ENCODE measurements at places on chromosomes 7 and 10.

DNA sequence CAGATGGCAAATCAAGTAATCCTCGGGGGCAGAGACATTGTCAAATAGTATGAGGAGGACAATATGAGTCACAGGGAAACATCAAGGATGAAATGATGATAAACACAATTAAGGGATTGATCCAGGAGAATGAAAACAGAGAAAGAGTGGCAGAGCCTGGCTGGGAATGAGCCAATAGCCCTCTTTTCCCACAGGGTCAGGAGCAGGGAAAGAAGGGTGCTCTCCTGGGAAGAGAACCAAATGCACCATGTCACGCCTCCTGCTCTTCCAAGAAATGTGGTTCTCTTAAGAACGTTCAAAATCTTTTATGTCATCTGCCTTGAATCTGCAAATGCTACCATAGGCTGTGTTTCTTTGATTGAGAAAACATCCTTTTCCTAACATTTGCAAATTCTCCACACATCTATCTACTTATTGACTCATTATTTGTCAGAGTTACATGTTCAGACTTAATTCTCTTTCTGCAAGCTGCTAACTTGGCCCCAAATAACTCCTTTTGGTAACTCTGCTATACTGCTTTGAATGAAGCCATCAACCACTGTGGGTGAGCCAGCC is 50.6 kb downstream of the HIPK2 start:
- no peak for DNase-seq

DNA sequence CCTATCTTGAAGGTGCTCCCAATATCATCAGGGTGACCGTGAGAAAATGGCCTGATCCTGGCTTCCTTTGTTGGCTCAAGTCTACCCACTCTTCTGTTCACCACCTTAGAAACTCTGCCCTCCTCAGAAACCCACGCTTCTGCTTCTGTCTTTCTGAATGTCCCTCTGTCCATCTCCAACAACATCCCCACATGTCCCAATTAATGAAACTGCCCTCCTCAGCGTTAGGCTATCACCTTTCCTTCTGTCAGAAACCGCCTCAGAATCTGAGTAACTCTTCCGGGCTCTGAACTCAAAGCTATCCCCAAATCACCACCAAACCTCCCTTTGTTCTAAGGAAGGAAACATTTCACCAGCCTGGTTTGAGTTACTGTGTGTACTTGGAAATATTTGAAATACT is 315.8 kb upstream of the ZNF32 start:
- DNase-seq: no peak

GRCh38 chr10:63588436-63589167 is 67.4 kb downstream of the REEP3 start:
- no peak for DNase-seq

DNA sequence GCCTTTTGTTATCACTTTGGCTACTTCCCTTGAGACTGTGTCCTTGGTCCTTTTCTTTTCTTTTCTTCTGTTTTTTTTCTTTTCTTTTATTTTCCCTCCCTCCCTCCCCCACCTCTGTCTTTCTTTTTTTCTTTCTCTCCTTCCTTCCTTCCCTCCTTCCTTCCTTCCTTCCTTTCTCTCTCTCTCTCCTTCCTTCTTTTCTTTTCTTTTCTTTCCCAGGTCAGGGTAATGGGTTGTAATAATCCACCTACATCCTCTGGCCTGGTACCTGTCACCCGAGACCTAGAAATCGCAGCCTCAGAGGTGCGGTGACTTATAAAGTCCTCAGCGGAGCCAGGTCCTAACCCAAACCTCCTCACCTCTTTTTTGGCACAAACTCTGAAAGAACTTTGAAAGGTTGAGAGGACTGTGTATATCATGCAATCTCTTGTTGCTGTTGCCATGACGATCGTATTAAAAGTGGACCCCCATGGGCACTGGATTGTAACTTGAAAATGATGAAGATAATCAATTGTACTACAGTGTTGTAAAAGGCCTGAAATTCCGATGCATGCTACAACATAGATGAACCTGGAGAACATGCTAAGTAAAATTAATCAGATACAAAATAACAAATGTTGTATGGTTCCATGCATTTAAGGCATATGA is 140.7 kb upstream of the AGK start:
- no peak for DNase-seq

GRCh38 chr7:150801242-150801945 is 825 bp downstream of the TMEM176A start:
- DNase-seq: no peak

DNA sequence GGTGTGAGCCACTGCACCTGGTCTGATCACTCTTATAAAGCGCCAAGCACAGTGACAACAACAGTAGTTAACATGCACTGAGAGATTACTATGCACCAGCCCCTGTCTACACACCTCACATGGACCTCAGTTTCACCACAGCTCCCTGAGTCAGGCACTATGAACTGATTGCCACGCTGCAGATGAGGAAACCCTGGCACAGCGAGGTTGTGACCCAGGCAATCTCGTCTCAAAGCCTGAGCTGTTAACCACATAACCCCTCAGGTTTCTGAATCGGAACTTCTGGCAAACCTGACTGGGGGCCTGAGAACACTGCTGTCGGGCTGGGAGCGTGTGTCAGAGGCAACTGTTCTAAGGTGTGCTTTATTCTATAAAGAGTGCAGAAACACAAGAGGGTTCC is 150.8 kb downstream of the RNF216 start:
- DNase-seq: peak; percentile 27

DNA sequence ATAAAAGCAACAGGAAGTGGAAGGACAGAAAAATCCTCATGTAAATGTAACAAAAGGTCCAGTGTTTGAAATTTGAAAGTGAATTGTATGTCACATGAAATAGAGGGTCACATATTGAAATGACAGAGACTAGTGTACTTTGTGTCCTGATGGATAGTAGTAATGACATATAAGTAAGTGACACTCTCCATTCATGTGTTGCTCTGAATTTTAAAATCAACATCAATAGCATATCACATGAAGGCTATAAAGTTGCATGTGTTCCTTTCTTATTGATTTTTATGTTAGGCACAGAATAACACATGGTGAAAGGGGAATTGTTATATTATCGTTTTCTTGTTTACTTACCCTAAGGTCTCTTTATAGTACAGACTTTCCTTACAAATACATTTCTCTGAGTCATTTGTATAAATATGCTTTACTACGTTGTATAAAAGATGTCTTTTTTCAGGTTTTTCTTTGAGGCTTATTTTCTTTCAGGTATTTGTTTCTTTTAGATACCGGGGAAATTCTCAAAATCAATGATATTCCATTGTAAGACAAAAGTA is 104.6 kb upstream of the CACNA2D1 start:
- DNase-seq: no peak

GRCh38 chr7:137006293-137006692 is 137.8 kb downstream of the CHRM2 start:
- no peak for DNase-seq

DNA sequence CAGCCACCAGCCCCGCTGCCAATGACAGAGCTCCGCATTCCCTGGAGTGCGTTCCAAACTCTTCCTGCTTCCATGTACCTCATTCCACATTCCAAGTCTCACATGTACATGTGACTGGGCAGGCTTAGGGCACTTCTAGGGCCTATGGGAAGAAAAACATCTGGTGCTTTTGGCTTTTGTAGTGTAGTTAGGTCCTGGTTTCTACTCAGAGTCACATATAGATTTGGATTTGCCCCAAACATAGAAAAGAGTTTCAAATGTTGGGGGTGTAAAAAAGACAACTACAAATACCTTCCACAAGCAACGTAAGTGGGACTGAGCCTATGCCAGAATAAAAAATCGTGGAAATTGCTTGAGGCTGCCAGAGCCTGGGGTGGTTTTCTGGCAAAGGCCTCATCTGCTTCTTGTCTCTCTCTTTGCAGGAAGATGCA is 84.1 kb downstream of the ZNF467 start:
- DNase-seq: no peak

DNA sequence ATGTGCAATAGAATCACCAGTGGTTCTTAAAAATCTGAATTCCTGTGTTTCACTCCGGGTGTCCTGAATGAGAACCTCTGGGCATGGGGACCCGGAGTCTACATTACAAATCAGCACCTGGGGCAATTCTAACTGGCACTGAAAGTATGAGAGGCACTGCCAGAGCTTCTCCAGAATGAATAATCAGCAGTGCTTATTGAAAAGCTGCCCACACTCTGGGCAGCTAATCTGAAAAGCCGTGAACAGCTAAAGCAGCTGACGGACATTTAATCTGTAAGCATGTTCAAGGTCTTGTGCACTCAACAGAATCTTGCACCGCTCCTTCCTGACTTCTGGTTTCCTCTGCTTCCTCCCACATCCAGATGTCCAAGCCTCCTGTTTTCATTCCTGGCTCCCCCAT is 113.3 kb upstream of the KIF5B start:
- no peak for DNase-seq

GRCh38 chr7:81846398-81846797 is 76.6 kb upstream of the HGF start:
- no peak for DNase-seq

DNA sequence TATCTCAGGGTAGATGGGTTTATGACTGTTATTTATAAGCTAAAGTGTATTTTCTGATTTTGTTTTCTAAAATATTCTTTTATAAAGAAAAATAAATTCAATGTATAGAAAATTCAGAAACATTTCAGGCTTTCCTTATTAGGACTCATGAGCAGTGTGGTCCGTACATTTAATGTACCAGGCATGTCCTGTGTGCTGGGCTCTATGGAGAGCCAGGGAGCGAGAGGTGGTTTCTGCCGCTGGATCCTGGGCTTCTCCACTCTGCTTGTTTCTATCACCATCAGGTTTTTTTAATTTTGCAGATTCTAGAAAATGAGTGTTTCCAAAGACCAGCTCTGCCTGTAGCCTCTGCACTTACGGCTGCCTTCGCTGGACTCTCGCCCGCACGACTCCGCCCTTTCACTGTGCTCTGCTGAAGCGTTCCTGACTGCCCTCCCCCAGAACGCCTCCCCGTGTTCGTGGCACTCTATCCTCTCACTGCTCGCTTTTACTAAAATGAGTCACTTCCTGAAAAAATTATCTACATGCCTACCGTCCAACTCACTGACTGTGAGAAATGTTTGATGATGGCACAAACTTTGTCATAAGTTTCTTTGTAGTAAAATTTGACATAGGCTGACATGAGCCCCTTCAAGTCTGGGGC is 188.5 kb downstream of the ZMYND11 start:
- no peak for DNase-seq

GRCh38 chr10:60428387-60428737 is 38.7 kb upstream of the ANK3 start:
- DNase-seq: no peak

DNA sequence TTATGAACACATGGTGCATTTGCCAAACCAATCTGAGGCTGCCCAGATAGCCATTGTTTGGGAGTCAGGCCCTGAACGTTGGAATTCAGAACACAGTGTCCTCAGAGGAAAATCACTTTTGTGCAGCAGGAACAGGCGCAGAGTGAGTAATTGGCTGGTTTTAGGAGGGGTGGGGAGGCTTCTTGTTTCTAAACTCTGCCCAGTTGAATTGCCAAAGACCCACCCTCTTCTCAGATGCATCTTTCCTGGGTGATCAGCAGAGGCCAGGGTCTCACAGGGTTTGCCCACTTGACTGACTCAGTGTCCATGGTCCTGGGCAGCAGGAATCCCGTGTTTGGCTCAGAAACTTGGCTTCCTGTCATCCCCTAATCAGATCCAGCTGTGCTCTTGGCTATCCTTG is 24.3 kb downstream of the PRLHR start:
- no peak for DNase-seq

DNA sequence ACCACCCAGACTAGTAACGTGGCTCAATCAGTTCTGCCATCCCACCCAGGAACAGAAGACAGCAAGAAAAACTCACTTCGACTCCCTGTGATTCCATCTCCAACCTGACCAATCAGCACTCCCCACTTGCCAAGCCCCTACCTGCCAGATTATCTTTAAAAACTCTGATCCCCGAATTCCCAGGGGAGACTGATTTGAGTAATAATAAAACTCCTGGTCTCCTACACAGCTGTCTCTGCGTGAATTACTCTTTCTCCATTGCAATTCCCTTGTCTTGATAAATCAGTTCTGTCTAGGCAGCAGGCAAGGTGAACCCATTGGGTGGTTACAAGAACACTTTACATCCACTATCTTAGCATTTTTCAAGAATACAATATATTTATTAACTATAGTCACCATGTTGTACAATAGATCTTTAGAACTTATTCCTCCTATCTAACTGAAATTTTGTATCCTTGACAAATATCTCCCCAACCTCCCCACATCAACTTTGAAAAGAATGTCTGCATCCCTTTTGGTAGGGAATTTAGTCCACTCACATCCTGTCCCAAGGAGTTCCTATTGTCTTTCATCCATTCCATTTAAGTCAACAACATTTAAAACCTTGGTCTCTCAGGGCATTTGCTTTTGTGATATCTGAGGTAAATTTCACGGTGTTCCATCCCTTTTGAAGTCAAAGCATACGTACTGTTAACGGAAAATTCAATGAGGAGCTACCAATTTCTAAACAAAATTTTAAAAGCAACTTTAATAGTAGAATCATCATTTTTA is 163.7 kb downstream of the MACC1 start:
- no peak for DNase-seq

DNA sequence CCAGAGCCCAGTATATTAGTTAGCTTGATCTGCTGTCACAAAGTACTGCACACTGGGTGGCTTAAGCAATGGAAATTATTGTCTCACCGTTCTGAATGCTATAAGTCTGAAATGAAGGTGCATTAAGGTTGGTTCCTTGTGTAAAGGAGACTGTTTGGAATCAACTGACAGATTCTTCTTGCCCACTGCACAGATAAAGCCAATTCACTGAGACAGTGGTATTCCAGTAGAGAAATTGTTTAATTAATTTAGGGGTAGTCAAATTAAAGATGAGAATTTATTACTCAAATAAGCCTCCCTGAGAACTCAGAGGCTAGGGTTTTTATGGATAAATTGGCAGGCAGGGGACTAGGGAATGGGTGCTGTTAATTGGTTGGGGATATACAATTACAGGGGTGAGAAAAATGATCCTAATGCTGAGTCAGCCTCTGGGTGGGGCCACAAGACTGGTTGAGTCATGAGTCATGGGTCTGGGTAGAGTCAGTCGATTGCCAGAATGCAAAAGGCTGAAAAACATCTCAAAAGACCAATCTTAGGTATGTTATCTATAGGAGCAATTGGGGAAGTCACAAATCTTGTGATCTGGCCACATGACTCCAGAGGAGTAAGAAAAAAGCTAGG is 23.5 kb upstream of the SAMD9L start:
- no peak for DNase-seq

DNA sequence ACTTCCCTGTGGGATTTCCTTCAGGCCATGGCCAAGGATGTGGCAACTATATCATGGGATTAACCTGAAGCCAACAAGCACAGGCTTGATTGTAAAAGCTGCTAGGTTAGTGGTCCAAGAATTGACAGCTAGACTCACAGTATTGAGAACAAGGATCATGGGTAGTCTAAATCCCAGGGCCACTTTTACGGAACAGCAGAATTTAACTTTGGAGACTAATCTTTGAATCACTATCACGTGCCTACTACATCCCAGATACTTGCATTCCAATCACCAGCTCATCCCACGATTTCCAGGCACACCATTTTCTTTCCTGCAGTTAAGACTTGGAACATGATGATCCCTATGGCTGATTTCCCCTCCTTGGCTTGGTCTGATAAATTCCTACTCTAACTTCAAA is 65.6 kb upstream of the ADO start:
- no peak for DNase-seq

GRCh38 chr10:61078542-61079275 is 134.7 kb upstream of the RHOBTB1 start:
- no peak for DNase-seq

GRCh38 chr10:95793401-95794045 is 37.6 kb downstream of the ENTPD1 start:
- DNase-seq: no peak
